Activated CD4-positive, alpha-beta T cell treated with anti-CD3 and anti-CD28 coated beads, Interleukin-2, amount 50 U/mL, for 4 hours (primary cell): ENCODE measurements at places on chromosomes 3 and 15.

- DNase-seq, result no peak
These were observed at the start of gene MYO5C for GRCh38 chr15:52295421-52296001. TSS of gene MYO5C (minus strand) at chr15:52295804. CDS start at chr15:52295636, 168 bp downstream.

DNA sequence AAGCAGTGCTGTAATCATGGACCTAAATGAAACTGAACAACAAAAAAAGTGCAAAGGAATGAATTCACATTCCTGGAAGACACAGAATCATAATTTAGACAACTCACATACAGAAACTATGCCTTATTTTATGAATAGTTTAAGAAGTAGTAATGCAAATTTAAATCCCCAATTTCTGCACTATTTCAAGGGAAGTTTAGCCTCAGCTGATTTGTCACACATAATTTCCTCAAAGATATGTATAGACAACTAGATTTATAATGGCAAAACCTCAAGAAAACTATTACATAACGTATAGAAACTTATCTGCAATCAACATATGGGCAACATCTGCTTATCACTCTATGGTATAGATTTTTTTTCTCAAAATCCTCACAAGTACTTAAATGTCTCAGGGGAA is 7.8 kb upstream of the PTX3 start:
- DNase-seq, result no peak

- no peak for DNase-seq
These were observed 5.1 kb downstream of the GP9 start for GRCh38 chr3:129065720-129066073.

DNA sequence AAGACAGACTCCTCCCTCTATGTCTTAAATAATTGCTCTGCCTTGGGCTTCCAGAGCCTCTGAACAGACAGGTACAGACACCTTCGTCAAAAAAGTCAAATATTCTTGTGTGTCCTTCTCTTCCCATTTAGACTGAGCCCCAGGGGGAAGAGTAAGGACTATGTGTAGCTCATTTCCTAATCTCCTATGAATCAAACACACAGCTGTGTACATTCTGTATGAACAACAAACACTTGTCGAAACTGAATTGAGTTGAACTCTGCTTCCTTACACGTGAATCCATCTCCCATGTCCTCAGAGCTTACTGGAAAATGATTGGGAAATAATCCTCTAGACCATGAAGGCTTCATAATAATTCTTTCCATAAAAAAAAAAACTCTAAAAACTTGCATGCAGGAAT is 80.8 kb downstream of the MOBP start:
- no peak for DNase-seq

DNA sequence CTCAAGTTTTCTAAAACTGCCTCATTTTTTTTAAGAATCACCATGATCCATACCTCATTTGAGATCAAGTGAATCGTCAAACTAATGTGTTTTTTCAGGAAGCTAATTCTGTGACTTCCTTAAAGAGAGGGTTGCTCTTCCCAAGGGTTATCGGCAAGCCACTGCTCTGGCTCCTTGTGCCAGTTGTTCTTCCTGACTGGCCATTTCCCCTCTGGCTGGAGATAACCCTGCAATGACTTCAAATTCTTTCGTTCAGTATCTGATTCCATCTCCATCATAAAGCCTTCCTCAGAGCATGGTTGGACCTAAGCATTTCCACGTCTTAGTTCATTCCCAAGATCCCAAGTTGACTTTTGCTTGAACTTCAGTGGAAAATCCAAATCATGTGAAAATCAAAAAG is 167.1 kb downstream of the MECOM start:
- DNase-seq, result no peak

- no peak for DNase-seq
These were observed 100.7 kb downstream of the ARPP21 start for GRCh38 chr3:35739964-35740527.

DNA sequence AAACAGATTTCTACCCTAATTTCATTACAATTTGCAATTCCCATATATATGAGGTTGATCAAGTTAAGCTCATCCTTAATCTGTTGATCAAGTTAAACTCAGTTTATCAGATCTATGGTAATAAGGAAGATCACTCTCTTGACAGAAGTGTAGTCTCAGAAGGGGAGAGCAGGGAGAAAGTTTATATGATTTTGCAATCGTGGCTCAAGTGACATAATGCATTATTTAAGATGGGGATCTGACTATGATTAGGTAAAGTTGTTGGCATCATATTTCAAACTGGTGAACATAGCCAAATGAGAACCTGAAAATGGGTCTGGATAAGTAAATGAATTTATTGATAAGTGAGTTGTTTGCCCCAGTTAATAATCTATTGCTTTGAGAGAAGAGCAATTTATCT is 995.3 kb downstream of the OTOL1 start:
- DNase-seq, result no peak

DNA sequence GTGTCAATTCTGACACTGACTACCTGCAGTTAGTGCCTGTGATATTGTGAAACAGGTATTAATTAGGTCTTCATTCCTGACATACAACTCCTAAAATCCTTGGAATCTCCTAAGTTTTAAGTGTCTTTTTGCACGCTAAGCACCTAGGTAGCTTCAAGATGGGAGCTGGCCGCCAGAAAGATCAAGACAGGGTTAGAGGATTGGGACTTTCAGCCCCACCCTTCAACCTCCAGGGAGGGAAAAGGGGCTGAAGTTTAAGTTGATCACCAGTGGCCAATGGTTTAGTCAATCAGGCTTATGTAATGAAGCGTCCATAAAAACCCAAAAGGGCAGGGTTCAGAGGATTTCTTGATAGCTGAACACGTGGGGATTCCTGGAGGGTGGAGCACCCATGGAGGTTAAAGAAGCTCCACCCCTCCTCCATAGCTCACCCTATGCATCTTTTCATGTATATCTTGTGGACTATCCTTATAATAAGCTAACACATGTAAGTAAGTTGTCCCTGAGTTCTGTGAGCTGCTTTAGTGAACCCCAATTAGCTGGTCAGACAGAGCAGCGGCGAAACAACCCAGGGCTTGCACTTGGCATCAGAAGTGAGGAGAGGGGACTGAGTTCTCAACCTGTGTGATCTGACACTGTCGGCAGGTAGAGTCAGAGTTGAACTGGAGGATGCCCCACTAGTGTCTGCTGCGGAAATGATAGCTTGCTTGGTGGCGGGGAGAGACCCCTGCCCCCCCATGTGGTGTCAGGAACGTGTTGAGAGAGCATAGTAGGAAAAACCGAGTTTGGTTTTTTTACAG is 12.8 kb upstream of the SRP14 start:
- DNase-seq, result no peak

- DNase-seq, result no peak
These were observed 42.6 kb downstream of the WHAMM start for GRCh38 chr15:82851981-82852511.

DNA sequence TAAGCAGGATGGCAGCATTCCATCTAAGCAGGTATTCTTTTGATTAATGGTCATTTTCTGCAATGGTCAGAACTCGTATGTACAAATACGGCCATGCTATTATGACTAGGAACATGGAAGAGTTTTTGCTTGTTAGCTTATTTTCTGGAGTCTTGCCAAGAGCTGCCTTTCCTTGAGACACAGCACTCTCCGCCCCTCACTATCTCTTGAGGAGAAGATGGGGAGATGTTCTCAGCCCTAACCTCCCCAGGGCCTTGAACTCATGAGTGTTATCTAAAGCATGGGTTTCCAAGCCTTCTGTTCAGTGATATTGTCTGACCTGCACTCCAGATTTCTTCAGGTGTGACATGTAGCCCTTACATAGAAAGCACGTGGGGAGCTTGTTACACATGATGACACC is 65.9 kb upstream of the ACTC1 start:
- no peak for DNase-seq

DNA sequence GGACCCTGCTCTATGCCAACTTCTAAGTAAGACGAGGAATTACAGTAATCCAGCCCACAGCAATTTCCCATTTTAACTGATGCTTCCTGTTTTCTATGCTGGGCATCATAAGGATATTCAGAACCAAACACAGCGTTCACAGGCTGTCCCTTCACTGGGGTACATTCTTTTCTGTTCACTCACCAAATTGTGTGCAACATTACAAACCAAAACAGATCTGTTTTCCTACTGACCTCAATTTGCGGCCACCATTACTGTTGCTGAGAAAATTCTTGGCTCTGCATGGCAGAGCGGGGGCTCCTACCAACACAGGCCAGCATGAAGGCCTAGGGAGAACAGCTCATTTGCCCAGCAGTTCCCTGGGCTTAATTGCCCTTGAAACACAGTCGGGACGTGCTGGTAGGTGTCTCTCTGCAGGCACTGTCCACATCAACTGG is 76.5 kb downstream of the MYO1E start:
- no peak for DNase-seq

- DNase-seq, result no peak
These were observed 178.1 kb upstream of the KBTBD8 start for GRCh38 chr3:66819993-66820501.

DNA sequence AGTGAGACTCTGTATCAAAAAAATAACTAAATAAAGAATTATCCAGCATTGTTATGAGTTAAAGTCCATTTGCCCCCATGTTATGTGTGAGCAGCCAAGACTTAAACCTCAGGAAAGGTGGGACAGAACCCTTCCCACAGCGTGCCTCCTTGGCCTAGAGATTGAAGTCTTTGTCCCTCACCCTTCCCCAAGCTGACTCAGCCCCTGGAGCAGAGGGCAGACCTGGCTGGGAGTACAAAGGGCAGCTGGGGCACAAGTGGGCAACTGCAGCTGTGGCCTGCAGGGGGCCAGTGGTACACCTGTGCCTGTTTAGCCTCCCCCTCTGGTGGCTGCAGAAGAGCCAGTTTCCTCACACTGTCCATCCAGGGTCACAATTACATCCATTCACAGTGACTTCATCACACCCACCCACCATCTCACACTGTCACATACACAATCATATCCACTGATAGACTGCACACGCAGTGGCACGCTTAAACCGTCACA is 940 bp upstream of the ACY1 start:
- no peak for DNase-seq

- no peak for DNase-seq
These were observed 44.3 kb upstream of the XRN1 start for GRCh38 chr3:142492184-142492583.

GRCh38 chr3:100988080-100988479 is 5.1 kb downstream of the ABI3BP start:
- DNase-seq, result no peak

- DNase-seq, result no peak
These were observed 145.0 kb downstream of the ADAM10 start for GRCh38 chr15:58604455-58604923.

GRCh38 chr3:96700322-96701315 is 113.8 kb upstream of the EPHA6 start:
- DNase-seq, result no peak

DNA sequence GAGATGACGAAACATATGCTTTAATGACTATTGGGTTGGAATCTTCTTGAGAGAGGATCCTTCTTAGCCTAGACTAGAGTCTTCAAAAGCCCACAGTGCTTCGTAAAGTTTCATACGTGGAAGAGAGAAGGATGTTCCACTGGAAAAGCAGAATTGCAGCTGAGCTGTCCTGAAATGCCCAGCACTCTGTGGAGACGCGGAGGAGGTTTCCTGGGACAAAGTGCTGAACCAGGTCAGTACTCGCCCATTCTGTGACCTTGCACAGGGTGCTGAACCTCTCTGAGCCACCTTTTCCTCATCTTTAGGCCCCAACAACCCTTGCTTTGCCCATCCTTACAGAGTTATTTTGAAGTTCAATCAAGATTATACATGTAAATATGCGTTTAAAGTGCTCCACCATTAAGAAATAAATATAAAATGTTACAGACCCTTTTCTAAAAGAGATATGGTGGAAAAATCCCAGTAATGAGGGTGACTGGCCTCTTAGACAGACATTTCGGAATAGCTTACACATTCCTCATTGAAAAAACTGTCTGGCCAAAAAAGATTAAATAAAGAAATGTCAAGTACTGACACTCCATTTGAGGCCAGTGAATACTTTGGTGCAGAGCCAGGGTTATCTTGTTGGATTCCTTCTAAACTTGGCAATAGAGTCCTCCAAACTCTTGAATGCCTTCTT is 4.2 kb upstream of the MAGEF1 start:
- no peak for DNase-seq

DNA sequence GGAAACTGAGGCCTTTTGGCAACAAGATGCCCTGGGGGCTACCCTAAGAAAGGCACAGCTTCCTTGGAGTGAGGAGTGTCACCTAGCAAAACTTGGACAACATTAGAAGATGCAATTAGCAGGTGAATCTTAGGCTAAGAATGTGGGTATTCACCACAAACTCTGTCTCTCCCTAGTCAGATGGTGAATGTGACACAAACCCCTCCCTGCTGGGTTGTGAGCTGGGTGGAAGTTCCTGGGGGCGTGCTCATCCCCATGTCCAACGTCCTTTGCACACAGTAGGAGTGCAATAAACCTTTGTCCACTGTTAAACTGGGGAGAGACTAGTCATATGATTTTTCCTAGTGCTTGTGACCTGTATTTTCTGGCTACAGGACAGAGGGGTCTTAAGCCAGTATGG is 67.1 kb upstream of the SH3GL3 start:
- no peak for DNase-seq

GRCh38 chr15:90035840-90036230 is 34.7 kb downstream of the ZNF710 start:
- no peak for DNase-seq

DNA sequence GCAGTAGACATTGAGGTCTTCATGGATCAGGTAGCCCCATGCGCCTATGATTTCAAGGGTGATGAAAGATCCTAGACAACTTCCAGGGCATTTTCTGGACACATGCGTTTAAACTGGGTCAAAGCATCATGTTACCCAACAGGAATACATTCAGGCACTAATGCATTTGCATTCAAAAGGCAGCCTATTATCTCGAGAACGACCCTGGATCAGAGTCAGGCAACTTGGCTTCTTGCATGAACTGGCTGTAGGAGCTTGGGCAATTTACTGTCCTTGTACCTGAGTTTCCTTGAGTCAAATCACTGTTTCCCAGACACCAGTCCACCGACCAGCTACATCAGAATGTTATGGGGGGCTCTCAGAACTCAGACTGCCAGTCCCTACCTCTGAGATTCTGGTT is 51.5 kb upstream of the CHST2 start:
- no peak for DNase-seq

DNA sequence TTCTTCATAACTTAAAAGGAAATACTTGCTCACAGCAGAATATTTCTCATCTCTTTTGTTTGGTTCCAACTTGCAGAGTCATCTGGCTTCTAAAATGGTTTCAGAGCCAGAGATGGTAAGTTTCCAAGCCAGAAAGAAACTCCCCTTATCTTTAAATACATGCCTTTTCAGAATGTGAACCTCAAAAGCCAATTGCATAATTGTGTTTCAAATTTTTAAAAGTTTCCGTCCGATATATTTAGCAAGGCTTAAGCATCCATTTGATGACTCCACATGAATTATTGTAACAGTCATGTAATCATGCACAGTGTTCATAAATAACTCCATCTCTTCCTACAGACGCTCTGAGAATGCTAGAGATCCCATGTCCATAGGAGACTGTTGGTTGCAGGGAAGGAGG is 40.6 kb upstream of the C3orf80 start:
- DNase-seq, result no peak

- no peak for DNase-seq
These were observed 459.4 kb upstream of the TPRG1 start for GRCh38 chr3:188712248-188712924.

GRCh38 chr15:94666553-94666952 is 435.2 kb downstream of the MCTP2 start:
- no peak for DNase-seq
